NCI-H524 treated with DMSO at 0.1 percent for 48 hours (cell line): ENCODE measurements at places on chromosomes 4 and X.

GRCh38 chr4:38994135-38994534 is 38.1 kb downstream of the TMEM156 start:
- DNase-seq: no peak

DNA sequence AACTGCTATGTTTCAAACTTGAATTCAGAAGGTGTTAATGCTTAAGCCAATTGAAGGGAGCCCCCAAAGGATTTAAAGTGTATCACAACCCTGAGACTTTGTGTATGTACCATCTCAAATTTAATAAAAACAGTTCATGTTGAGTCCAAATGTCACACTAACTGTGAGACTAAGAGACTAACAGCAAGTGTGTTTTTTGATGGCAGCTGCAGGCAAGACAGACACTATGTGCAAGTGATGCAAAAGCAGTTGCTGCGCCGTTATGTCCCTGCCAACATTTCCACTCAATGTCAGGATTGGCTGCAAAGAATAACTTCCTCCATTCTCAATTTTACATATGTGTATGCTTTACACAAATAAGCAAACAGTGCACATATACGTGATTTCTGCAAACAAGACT is 594.6 kb downstream of the IL15 start:
- DNase-seq: no peak

- DNase-seq: no peak
Measured at GRCh38 chrX:123324625-123325024, 140.5 kb downstream of the GRIA3 start.

DNA sequence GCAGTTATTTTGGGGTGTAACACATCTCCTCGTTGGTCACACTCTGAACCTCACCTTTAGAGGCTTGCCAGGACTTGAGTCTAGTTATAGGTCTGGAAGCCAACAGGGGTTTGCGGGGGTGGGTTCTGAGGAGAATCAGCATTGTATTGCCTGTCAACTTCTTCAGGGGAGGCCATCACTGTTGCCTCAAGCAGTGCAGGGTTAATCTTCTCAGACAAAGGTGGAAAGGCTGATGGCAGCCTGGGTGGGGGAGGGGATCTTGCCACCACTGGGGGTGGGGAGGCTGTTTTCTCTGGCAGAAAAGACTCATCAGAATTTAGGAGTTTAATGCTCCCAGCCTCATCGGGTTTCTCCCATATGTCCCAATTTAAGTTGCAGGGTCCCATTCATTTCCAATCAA is 387.8 kb downstream of the PRR32 start:
- DNase-seq: no peak

DNA sequence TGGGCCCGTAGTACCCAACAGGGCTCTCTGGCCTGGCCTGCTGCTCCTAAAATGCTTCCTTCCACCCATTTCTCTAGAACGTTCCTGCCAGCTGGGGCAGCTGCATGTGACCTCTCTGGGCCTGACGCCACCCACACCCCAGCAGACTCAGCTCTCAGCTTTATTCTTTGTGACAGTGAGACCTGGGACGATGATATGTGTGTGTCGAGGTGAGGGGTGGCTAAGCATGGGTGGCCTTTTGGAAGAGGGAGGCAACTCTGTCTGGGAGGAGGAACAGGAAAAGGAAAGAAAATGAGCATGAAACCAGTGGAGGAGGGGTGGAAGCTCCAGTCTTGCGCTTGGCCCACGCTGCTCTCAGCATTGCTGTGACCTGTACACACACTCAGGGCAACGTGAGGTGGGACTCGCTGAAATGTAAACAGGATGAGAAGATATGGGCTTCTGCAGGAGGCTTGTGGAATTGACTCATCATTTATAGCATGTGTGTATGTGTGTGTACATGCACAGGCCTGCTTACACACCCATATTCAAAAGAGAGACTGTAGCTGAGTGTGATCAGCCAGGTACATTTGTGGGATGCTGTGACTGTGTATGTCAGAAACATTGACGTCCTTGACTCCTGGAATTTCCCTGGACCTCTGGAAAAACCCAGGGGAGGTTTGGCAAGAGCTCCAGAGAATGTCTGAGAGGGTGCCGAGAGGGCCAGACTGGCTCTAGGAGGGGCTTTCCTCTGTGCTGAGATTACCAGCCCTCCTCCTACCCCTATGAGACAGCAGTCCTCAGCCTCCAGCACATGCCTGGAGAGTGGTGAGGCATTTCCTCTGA is 137.9 kb downstream of the PJA1 start:
- no peak for DNase-seq

GRCh38 chr4:164935363-164935762 is 42.1 kb downstream of the TRIM61 start:
- no peak for DNase-seq

- no peak for DNase-seq
Measured at GRCh38 chrX:9355739-9356138, 109.1 kb upstream of the TBL1X start.

- no peak for DNase-seq
Measured at GRCh38 chr4:104616401-104616820, 121.7 kb upstream of the CXXC4 start.

- no peak for DNase-seq
Measured at GRCh38 chr4:82457266-82457665, 26.9 kb downstream of the ENOPH1 start.

- DNase-seq: no peak
Measured at GRCh38 chrX:23782455-23782854, 518 bp upstream of the SAT1 start.

- no peak for DNase-seq
Measured at GRCh38 chr4:84666439-84666838, 83.5 kb downstream of the CDS1 start.

GRCh38 chrX:42823443-42823842 is 45.5 kb upstream of the PPP1R2C start:
- no peak for DNase-seq

GRCh38 chrX:37993837-37994619 is 12.3 kb upstream of the SYTL5 start:
- DNase-seq: no peak

GRCh38 chrX:68945081-68945602 is 116.3 kb downstream of the EFNB1 start:
- DNase-seq: no peak

- no peak for DNase-seq
Measured at GRCh38 chr4:7842384-7843279, 97.0 kb downstream of the AFAP1 start.

- DNase-seq: no peak
Measured at GRCh38 chr4:41158274-41158673, 56.1 kb downstream of the APBB2 start.

- peak; percentile 42 for DNase-seq
Measured at GRCh38 chr4:186216465-186217024, 10.8 kb upstream of the KLKB1 start.

- DNase-seq: no peak
Measured at GRCh38 chrX:42378857-42379256, 399.1 kb downstream of the PPP1R2C start.

GRCh38 chr4:23956601-23957364 is 66.9 kb upstream of the PPARGC1A start:
- DNase-seq: no peak

DNA sequence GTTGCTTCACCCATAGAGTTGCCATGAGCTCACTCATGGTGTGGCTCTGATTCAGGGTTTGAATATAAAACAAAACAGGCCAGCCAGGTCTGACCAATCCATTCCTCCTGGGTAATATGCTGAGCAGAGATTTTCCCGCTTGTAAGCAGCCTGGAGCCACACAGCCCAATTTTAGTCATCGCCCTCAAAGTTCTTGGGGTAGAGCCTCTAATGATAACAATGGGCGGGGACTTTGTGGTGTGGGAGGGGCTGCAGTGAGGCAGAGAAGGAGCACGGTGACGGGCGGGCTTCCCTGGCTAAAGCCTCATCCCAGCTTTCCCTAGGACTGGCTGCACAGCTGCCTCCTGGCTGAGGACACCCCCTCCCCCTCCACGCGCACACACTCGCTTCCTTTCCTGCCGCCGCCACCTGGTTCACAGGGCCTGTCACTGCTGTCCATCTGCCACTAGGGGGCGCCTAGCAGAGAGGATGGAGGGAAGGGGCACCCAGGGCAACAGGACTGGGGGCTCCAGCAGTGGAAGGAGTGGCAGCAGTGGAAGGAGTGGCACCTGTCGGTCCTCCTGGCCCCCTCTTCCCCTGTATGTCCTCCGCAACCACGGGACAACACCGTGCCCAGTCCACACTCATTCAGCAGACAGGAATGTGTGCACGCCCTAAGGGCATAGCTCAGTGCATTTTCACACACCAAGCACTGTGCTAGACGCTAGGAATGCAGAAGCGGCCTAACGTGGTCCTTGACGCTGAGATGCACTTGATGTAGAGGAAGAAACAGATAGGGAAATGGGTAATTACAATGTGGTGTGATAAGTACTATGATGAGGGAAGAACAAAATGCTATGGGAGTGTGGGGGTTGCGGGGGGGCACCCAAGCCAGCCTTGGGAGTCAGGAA is 26.8 kb downstream of the PRPS1 start:
- DNase-seq: peak; percentile 38

- DNase-seq: no peak
Measured at GRCh38 chr4:181933471-181933870, 309.7 kb upstream of the TENM3 start.

- DNase-seq: no peak
Measured at GRCh38 chr4:40165916-40166315, 30.9 kb upstream of the RHOH start.

DNA sequence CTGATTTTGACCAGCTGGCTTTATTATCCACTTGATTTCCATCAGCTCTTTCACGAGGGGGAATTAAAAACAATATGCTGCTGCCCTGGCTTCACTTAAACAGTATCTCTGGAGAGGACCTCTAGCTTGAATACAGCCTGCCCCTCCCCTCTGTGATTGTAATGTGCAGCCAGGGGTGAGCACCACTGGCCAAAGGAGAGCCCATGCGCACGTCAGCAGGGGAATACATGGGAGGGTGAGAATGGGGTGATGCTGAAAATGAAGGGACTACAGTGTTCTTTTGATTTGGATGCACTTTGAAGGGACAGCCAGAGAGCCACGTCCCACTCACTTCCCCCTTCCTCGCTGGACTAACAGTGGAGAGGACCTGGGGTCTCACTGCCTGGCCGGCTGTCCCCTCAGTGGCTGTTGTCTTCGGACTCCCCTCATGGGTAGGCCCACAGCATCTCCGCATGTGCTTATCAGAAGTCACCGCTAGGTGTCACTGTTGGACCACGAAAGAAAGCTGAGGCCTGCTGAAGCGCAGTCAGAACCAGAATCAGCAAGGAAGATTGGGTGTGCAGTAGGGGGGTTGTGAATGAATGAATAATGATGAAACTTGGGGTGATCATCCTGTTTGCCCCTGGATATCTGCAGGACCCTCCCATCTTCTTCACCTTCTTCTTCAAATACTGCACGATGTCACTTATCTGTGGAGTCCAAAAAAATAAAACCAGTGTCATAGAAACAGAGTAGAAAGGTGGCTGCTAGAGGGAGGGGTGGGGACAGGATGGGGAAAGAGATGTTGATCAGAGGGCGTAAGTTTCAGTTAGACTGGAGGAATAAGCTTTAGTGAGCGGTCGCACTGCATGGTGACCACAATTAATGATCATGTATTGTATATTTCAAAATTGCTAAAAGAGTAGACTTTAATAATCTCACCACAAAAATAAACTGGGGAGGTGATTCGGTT is 32.8 kb downstream of the CLCN4 start:
- DNase-seq: peak; percentile 70
